ENCODE measurements at places on chromosomes 4 and X.

- no peak for DNase-seq
These were observed 17.4 kb downstream of the NPNT start for GRCh38 chr4:105912633-105913032.

- no peak for DNase-seq
These were observed 71.1 kb downstream of the BMPR1B start for GRCh38 chr4:94828882-94829281.

DNA sequence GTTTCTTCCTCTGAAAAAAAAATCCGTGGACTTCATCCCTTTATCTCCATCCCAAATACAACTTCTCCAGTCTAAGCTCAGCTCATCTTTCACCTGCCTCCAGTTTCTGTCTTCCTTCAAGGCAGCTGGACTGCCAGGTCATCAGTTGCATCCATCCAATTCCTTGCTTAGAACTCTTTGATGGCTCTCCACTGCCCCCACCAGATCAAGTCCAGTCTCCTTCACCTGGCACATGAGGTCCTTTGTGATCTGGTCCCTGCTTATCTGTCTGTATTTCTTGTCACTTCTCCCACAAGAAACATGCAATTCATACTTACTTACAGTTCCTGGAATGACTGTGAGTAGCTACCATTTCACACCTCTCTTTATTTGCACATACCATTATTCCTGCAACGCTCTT is 33.8 kb downstream of the OTUD6A start:
- no peak for DNase-seq

GRCh38 chrX:134971926-134972325 is 18.9 kb upstream of the SMIM10 start:
- DNase-seq: no peak

GRCh38 chr4:164596927-164597326 is 157.0 kb upstream of the SMIM31 start:
- DNase-seq: no peak

Measured in erythroblast (primary cell).